ENCODE measurements at places on chromosomes 11 and 22. TPM values are rescaled to one million over a fixed set of nuclear protein-coding genes. Genes with fewer than 3 reads are reported as not detected.

The C22orf23 gene
- total RNA-seq: 0.26 TPM

The FZD4 gene
- 65.2 TPM for total RNA-seq

The C1QTNF4 gene
- total RNA-seq: 3.5 TPM

The CEP126 gene
- total RNA-seq: 8.2 TPM

The SPI1 gene
- 5.2 TPM for total RNA-seq

The BTBD18 gene
- not detected for total RNA-seq
